ENCODE measurements at places on chromosomes 1 and 21.

DNA sequence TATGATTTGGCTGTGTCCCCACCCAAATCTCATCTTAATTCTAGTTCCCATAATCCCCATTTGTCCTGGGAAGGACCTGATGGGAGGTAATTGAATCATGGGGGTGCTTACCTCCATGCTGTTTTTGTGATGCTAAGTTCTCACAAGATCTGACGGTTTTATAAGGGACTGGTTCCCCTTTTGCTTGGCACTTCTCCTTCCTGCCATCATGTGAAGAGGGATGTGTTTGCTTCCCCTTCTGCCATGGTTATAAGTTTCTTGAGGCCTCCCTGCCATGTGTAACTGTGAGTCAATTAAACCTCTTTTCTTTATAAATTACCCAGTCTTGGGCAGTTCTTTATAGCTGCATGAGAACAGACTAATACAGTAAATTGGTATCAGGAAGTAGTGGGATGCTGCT is 114.1 kb downstream of the ZNF648 start:
- no peak for DNase-seq

- DNase-seq = no peak
These were observed 44.5 kb downstream of the CD55 start for GRCh38 chr1:207366022-207366421.

- DNase-seq = no peak
These were observed 487.3 kb upstream of the PTBP2 start for GRCh38 chr1:96234299-96234698.

GRCh38 chr1:244945109-244945671 is 80.8 kb upstream of the HNRNPU start:
- no peak for DNase-seq

DNA sequence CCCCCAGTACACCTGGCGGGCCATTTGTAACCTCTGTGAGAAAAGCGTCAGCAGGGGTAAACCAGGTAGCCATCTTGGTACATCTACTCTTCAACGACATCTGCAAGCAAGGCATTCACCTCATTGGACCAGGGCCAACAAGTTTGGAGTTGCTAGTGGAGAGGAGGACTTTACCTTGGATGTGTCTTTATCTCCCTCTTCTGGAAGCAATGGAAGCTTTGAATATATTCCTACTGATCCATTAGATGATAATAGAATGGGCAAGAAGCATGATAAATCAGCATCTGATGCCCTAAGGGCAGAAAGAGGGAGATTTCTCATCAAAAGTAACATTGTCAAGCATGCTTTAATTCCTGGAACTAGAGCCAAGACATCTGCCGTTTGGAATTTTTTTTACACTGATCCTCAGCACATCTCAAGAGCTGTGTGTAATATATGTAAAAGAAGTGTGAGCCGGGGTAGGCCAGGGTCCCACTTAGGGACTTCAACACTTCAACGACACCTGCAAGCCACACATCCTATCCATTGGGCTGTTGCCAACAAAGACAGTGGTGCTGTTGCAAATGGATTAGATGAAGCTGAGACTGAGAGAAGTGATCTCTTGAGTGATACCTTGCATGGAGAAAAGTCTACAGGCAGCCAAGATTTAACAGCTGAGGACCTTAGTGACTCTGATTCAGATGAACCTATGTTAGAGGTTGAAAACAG is 2.7 kb downstream of the ZBED6 start:
- DNase-seq = no peak

GRCh38 chr1:65939636-65940035 is 146.9 kb downstream of the PDE4B start:
- DNase-seq = no peak

GRCh38 chr1:223308136-223308535 is 55.8 kb downstream of the SUSD4 start:
- DNase-seq = no peak

Data from CD4-positive, alpha-beta memory T cell (primary cell).